ENCODE measurements at places on chromosomes 6 and 20.

DNA sequence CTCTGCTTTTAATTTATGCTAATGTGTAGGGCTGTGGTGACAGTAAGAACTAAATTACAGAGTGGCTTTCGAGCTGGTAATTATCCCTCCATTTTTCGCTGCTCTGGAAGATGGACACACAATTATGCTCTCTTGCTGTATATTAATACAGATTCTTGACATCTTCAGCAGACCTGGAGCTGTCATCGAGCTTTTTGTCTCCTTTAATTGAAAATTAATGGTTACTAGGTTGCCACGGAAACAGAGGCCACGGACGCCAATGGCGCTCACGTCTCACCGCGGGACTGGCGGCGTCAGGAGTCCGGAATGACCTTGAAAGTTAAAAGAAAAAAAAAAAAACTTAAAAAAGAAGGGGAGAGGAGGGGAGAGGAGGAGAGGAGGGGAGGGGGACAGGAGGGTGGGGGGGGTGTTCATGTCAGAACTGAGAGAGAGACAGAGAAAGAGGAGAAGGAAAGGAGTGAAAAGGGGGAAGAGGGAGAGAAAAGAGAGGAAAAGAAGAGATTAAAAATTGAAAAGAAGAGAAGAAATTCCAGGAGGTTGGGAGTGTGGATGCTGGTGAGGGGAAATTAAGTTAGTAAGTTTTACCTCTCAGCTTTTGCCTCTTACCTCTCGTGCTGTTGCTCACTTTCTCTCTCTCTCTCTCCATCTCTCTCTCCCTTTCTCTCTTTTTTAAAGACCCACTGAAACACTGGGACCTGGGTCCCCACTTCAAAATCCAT, 22.1 kb upstream of the FOXP4 start:
- peak; percentile 94 for DNase-seq

GRCh38 chr6:37205997-37206340, 36.0 kb downstream of the PIM1 start:
- DNase-seq: no peak

GRCh38 chr6:33136310-33136900, 55.9 kb downstream of the COL11A2 start:
- DNase-seq: no peak

DNA sequence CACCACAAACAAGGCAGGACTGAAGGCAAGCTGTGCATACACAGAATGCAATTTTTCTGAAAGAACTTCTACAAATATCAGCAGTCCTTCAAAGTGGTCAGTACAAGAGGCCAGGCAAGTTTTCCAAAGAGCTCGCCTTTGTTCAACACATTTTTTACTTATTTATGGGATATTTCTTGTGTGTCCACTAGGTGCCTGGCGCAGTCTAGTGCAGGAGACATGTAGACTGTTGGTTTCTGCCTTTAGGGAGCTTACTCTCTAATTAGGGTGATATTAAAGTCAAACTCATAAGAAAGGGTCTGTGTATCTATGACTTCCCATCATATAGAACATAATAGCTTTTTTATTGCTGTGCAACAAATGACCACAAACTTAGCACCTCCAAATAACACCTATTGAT, 21.2 kb upstream of the VEGFA start:
- no peak for DNase-seq

GRCh38 chr6:139378882-139379341, 4.5 kb upstream of the CITED2 start:
- no peak for DNase-seq

Measured in NCI-H1417 (cell line).